Femur (tissue), 1 donor: ENCODE measurements at places on chromosomes 13 and 19.

DNA sequence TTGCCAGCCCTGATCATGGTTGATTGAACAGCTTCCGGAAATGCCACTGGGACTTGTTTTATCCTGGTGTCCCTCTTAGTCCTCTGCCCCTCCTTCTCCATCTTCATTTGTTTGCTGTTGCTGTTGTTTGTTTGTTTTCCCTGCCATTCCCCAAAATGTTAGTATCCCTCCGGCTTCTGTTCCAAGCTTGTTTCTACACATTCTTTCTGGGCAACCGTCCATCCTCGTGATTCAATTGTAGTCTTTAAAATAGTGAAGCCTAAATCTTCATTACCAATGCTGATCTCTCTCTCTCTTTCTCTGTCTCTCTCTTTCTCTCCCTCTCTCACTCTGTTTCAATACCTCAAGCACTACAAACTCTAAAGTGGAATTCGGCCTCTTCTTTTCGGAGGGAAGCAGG is 649.3 kb upstream of the ARGLU1 start:
- no peak for DNase-seq

GRCh38 chr19:17235971-17236777 is 9.5 kb downstream of the NR2F6 start:
- peak; percentile 43 for DNase-seq

DNA sequence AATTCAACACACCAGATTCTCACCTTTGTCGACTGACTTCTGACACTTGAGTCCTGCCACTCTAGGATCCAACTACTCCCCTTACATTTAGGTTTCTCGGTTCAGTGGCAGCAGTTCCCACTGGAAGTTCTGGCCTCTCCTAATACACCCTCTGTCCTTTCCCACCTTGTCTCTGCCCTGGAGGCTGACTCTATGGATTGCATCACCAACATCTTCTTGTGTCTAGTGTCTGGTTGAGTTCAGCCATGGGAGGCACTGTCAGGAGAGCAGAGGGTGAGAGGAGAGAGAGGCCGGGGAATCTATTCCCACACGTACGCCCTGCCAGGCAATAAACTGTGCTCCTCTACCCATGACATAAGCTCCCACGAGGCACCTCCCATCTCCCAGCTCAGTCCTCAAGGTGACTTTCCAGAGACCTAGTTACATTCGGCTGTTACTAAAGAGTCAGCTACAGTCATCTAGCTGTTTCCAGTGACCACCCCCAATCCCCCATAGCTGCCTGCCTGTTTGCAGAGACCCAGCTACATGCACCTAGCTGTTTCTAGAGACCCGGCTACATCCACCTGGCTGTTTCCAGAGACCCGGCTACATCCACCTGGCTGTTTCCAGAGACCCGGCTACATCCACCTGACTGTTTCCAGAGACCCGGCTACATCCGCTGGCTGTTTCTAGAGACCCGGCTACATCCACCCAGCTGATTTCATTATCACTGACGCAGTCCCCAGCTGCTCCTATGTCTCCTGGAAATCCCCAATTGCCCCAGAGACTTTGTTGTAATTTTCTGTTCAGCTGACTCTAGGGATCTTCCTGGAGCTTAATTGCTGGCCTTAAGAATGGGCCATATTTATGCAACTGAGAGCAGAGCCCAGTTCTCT is 8.1 kb upstream of the LILRB4 start:
- no peak for DNase-seq

GRCh38 chr19:38412961-38413360 is 10.1 kb downstream of the FAM98C start:
- no peak for DNase-seq

DNA sequence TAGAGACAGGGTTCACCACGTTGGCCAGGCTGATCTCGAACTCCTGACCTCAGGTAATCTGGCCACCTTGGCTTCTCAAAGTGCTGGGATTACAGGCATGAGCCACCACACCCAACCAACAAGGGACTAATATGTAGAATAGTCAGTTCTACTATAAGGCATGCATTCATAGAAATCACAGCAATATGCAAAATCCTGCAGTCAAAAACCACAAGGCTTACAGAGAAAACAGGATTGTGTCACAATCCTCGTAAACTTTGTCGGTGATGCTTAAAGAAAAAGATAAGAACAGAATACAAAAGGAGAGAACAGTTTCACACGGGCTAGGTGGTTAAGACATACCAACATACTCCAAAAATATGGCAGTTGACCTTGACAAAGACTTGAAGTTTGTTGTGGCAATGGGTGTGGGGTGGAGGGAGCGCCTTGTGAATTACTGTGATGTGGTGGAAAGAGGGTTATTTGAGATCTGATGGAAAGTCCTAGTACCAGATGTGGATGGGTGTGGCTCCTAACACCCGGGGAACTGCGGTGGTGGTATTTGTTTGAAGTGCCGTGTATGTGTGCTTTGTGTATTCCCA is 12.4 kb downstream of the NOSIP start:
- peak; percentile 44 for DNase-seq

GRCh38 chr19:2574971-2575630 is 99.2 kb downstream of the GADD45B start:
- no peak for DNase-seq

GRCh38 chr19:2180114-2180513 is 16.4 kb downstream of the DOT1L start:
- DNase-seq = no peak

- DNase-seq = peak; percentile 97
These were observed 1.6 kb downstream of the RASIP1 start for GRCh38 chr19:48738557-48739403.

GRCh38 chr19:42440357-42441048 is 2.2 kb downstream of the CXCL17 start:
- DNase-seq = peak; percentile 66

DNA sequence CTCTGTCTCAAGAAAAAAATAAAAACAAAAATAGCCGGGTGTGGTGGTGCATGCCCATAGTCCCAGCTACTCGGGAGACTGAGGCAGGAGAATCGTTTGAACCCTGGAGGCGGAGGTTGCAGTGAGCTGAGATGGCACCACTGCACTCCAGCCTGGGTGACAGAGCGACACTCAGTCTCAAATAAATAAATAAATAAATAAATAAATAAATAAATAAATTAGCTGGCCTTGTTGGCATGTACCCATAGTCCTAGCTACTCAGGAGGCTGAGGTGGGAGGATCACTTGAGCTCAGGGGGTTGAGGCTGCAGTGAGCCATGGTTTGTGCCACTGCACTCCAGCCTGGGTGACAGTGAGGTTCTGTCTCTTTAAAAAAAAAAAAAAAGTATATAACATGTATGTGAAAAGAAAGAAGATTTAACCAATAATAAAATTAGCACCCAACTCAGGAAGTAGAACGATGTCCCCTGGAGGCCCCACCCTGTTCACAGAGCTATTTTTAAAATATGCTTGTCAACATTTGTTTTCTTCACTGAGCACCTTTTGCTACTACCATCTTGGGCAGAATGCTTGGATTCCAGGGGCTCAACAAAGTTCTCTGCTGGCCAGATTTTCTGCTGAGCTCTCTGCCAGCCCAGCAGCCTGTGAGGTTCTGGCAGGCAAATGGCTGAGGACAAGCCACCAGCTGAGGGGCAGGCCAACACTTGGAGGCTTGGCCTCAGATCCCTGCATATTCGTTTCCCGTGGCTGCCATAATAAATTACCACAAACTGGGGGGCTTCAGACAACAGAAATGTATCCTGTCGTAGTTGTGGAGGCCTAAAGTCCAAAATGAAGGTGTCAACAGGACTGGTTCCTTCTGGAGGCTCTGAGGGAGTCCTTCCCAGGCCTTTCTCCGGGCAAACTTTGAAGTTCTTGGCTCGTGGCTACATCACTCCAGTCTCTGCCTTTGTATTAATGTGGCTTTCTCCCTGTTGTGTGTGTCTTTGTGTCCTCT is 5.2 kb downstream of the SLC25A42 start:
- DNase-seq = no peak

GRCh38 chr13:65347420-65348030 is 1882.6 kb downstream of the PCDH9 start:
- no peak for DNase-seq

GRCh38 chr13:73722120-73722519 is 412.1 kb downstream of the KLF12 start:
- no peak for DNase-seq

DNA sequence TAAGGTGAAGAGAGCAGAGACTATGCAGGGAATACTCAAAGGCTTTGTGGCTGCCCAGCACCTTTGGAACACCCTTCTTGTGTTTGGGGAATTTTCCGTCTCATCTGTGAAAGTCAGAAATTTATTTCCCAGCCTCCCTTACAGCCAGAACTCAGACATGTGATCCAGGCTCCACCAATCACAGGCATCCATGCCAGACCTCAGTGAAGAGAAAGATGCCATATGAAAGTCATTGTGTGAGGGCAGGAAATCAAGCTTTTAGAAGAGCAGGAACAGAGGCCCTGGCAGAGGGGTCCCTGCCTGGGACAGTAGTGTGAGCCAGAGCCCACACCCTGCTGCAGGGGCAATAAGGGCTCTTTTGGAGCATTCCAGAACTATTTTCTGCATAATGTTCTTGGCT is 12.1 kb downstream of the CCDC70 start:
- no peak for DNase-seq

- DNase-seq = no peak
These were observed 189.0 kb downstream of the LMO7 start for GRCh38 chr13:75825161-75825560.

GRCh38 chr19:8210421-8211101 is 1.4 kb downstream of the CERS4 start:
- no peak for DNase-seq

DNA sequence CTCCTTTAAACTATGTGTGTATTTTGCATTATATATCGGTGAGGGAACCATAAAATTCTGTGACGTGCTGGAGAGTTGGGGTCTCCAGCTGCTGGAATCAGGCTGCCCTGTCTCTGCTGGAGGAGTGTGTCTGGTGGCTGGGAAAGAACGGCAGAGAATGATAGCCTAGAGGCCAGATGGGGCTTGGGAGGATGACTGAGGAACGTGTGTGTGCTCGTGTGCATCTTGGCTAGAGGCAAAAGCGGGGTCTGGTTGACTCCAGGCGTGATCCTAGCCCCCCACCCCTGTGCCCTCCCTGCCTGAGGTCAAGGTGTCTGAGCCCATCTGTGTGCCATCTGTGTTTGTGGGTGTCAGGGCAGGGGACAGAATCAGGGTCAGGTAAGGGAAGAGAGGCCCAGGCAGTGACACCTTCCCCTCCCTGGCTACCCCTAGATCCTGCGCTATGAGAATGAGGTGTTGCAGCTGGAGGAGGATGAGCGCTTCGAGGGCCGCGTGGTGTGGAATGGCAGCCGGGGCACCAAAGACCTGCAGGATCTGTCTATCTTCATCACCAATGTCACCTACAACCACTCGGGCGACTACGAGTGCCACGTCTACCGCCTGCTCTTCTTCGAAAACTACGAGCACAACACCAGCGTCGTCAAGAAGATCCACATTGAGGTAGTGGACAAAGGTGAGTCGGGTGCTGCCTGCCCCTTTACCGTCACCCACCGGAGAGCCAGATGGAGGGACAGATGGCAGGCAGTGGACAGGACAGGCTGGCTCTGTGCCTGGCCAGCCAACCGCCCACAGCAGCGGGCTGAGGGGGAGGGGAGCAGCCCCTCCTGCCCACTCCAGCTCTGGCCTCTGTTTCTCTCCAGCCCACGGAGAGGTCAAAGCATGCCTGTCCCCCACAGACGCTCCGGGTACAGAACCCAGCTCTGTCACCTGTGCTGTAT is 3.1 kb downstream of the SCN1B start:
- DNase-seq = no peak

GRCh38 chr13:52405767-52406494 is at the start of gene THSD1:
Gene THSD1, minus strand, starts transcription at chr13:52406172. Its CDS starts 3,572 bp downstream, at chr13:52402600.
- peak; percentile 84 for DNase-seq

- DNase-seq = no peak
These were observed 9.4 kb downstream of the MEGF8 start for GRCh38 chr19:42334697-42335373.

- peak; percentile 54 for DNase-seq
These were observed 3.8 kb downstream of the MAMSTR start for GRCh38 chr19:48715681-48716171.

GRCh38 chr13:84566780-84567179 is 684.5 kb upstream of the SLITRK1 start:
- DNase-seq = no peak

DNA sequence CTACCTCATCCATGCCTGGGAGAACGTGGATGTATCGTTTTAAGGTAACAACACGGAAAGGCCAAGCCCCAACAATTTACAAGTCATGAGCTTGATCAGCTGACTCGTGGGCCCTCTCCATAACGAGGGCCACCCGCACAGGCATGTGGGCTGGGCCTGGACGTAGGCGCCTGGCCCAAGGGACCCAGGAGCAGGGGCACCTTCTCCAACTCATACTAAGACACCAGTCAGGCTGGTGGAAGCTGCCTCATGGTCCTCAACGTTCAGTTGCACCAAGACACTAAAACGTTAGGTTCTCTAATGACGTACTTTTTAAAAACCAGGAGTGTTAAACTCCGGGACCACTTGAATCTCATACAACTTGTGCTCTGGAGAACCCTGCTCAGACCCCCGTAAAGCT is 21.8 kb upstream of the EIF3G start:
- no peak for DNase-seq
